ENCODE measurements at places on chromosomes 2 and 18.

GRCh38 chr2:62527478-62528210 lies 21.6 kb upstream of the TMEM17 start:
- DNase-seq, result no peak

DNA sequence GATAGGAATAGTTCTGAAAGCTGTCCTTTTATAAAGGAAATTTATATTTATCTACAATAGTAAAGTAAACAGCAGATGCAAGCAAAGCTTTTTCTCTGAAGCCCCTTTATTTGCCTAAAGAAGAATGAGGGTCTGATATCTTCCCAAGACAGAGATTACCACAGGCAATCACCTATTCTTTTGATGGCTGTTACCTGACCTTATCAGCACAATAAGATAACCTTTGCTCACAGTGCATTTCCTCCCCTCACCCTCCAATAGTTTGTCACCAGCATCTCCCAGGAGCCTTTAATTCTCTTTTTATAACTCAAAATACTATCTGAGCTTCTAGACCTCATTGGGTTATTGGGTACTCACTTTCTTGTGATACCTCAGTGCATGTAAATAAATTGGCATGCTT lies 6.5 kb upstream of the CFAP221 start:
- DNase-seq, result no peak

DNA sequence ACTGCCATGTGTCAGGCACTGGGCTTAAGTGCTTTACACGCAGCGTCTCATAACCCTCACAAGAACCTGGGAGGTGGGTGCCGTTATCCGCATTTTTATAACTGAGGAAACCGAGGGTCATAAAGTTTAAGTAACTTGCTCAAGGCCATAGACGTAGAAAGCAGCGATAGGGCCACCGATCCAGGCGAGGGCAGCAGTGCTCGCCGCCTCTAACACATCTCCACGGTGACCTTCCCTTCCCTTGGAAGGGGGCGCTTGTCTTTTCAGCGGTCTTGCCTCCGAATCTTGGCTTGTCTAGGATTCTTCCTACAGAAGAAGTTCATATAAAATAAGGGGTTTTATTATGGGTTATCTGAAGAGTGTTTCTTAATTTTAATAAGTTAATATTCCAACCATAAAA lies 186.6 kb downstream of the GBX2 start:
- no peak for DNase-seq

GRCh38 chr2:160043265-160043664 lies 19.1 kb downstream of the PLA2R1 start:
- no peak for DNase-seq

GRCh38 chr2:65309699-65310098 lies 82.1 kb downstream of the ACTR2 start:
- no peak for DNase-seq

- no peak for DNase-seq
These were observed 62.5 kb downstream of the CENPO start for GRCh38 chr2:24855726-24856125.

GRCh38 chr2:169066897-169067296 lies 2.5 kb upstream of the DHRS9 start:
- DNase-seq, result no peak

- DNase-seq, result no peak
These were observed 32.0 kb downstream of the CENPO start for GRCh38 chr2:24824966-24825882.

DNA sequence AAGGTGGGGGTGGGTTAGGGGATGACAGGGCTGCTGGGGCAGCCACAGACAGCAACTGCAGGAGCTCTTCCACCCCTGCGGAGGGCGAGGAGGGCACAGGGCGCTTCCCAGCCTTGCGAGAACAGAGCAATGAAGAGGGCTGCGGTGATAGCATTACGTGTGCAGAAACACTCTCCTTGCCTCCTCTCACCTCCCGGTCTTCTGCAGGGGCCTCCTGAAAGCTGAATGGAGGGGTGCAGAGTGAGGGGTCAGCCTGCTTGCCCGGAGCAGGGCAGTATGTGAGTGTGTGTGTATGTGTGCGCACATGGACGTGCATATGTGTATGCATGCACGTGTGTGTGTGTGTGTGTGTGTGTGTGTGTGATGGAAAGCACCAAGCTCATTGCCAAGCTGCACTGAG lies 29.5 kb upstream of the IL1R2 start:
- DNase-seq, result no peak

- no peak for DNase-seq
These were observed 573 bp downstream of the PAIP2B start for GRCh38 chr2:71226096-71226964.

DNA sequence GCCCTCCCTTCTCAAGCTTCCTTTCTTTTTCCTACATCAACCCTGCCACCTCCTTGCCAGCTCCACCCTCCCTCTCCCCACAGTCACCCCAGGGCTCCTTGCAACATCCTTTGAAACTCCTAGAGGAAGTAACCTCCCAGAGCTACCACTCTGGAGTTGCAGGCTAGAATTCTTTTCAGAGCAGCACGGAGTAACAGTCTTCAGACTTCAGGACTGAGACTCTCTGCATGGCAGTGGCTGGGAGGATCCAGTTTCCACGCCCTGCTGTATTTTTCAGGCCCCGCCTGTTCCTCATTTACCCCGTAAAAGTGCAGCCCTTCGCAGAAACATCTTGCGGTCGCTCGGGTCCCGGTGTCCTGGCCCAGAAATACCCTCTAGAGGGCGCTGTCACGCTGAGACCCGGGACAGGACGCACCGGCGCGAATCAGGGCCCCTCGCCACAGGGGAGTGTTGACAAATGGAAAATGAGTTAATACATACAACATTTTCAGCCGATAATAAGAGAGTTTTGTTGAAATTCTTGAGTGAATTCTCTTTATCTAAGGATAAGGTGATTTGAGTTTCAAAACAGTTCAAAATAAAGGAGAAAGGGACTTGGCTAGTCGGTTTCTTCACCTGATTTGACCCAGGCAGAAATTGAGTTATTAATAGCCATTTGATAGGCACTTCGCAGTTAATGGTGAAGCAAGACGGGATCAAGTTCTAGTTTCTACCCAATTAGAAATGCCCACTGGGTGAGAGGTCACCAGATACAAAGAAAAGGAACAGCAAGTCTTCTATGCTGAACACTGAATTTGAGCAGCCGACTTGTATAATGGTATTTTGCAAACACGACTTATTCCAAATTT lies 18.5 kb upstream of the NTSR2 start:
- DNase-seq, result peak; percentile 30

GRCh38 chr18:79760881-79761280 lies 36.9 kb upstream of the KCNG2 start:
- DNase-seq, result no peak

GRCh38 chr2:7825591-7826312 lies 856.1 kb upstream of the ID2 start:
- DNase-seq, result no peak

- no peak for DNase-seq
These were observed 122.6 kb upstream of the OTX1 start for GRCh38 chr2:62928015-62928414.

GRCh38 chr2:73611867-73612266 lies 30.4 kb downstream of the NAT8 start:
- DNase-seq, result no peak

Measured in esophagus squamous epithelium (tissue), 5 donors.